ENCODE measurements at places on chromosomes 6 and 20.

- no peak for DNase-seq
Observed at GRCh38 chr6:66849843-66850242, 1142.8 kb upstream of the EYS start.

- DNase-seq: no peak
Observed at GRCh38 chr20:34949120-34949519, 6.5 kb downstream of the GSS start.

DNA sequence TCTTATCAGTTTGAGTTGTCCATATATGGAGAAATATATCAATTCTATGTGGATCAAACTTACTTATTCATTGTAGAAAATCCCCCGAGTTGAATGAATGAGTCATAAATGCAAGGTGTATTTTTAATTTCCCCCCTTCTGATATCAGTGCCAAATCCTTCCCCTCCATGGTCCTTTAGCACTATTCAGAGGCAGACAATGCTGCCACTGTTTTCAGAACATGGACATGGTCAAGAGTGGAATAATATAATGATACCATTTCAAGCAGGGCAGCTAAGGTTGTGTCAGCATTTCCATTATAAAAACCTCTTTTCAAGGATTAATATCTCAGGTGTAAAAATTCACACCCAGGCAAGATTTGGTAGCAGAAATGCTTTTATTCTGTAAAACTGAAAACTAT, 244.0 kb downstream of the FOXC1 start:
- DNase-seq: no peak

DNA sequence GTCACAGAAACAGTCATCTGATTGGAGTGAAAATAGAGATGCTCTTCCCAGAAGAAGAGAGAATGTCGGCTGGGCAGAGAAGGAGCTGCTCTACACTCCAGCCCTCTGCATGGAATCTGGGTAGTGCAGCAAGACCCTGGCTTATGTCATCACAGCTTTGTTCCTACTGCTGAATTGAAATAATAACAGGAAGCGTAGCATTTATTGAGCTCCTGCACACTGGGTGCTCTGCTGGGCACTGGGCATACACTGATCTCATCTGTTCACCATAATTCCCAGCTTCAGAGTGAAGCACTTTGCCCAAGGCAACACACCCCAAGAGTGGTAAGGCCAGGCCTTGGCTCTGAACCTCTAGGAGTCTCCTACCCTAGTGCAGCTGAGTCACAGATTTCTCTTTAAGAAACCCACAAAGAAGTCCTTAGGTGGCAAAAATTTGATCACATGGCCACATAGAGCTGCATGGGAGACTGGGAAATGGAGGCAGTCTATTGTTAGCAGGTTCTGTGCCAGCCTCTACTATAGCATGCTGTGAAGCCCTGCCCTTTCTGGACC, 3.9 kb upstream of the SDCBP2 start:
- DNase-seq: no peak

GRCh38 chr20:25018841-25019240, 26.3 kb upstream of the APMAP start:
- DNase-seq: no peak

GRCh38 chr6:168596344-168596743, 155.4 kb downstream of the SMOC2 start:
- DNase-seq: no peak

GRCh38 chr20:31705598-31706597, 16.8 kb downstream of the BCL2L1 start:
- DNase-seq: no peak

GRCh38 chr6:33317419-33317668, 200 bp downstream of the ZBTB22 start:
- DNase-seq: peak; percentile 64

DNA sequence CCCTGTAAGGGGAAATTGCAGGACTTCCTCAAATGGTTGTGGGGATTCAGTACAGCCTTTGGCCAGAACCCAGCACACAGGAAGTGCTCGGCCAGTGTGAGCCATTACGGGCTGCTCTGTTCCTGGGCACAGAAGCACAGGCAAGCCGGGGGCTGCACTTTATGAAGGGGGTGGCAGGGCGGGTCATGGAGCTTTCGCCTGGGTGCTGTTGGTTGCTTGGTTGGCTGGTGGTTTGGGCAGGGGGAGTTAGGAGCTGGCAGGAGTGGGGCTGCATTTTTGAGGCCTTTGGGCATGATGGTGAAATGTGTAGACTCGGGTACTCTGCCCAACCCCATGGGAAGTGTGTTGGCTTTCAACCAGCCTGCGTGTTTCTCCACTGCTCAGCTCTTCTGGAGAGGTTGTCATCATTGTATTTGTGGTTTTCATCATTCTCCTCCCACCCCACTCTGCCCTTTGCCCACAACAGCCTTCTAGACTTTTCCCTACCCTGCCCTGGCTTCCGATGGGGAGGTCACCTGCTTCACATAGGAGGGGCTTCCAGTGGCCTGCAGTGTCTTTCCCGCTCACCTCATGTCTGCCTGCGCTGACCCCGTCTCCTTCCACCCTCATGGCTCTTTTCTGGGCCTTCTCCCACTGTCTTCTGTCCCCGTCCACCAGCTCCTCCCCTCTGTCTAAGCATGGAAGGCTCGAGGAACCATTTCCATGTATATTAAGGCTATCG, 16.1 kb upstream of the RBM38 start:
- DNase-seq: no peak

DNA sequence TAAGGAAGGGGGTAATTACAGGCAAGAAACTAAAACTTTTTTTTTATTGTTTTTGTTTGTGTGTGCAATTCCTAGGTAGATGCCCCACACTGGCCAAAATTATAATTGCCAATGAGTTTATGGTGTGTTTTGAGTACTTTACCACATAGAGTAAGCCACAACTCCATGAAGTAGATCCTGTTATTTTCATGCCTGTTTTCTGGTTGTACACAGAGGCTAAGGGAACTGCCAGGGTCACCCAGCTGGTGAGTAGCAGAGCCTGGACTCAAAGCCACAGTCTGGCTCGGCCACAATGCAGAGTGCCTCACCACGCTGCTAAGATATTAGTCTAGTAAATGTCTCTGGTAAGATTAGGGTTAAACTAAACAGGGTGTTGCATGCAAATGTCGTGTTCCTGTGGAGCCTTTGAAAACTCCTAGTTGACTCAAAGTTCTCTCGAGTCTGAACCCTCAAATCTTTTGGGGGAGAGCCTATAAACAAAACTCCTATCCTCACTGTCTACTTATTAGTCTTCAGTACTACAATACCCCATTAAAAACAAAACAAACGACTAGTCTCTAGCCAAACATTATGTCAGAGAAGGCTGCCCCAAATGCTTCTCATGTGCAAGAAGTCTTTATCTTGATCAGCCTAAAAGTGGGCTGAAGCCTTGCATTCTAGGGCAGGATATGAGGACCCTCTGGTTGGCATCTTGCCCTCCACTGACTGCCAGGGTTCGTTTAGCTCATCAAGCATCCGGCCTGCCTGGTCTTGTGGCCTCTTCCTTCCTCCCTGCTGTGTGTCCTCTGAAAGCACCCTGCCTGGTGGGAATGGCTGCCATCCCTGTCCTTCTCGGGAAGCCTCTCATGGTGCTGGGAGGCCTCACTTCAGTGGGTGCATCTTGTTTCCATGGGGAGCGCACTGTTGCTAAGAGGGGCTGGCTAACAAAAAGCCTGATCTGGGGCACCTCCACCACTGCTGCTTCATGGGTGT, 4.2 kb downstream of the DUSP22 start:
- DNase-seq: no peak

GRCh38 chr20:46713957-46714834, 4.7 kb downstream of the SLC2A10 start:
- no peak for DNase-seq

DNA sequence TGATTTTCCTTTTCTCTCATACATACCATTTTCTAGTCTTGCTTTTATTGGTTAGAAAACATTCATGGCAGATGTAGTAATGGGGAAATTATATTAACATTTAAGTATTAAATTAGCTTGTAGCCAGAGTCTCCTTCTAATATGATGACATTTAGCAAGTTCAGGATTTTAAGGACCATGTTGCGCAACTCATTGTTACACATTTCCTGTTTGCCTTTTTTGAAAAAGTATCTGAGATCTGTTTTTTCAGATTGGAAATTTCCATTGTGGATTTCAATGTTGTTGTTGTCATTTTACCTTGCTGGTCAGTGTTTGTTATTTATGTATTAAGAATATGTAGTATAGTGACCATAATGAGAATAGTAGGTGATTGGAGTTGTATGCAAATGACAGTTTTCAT, 38.7 kb downstream of the CDKAL1 start:
- no peak for DNase-seq

DNA sequence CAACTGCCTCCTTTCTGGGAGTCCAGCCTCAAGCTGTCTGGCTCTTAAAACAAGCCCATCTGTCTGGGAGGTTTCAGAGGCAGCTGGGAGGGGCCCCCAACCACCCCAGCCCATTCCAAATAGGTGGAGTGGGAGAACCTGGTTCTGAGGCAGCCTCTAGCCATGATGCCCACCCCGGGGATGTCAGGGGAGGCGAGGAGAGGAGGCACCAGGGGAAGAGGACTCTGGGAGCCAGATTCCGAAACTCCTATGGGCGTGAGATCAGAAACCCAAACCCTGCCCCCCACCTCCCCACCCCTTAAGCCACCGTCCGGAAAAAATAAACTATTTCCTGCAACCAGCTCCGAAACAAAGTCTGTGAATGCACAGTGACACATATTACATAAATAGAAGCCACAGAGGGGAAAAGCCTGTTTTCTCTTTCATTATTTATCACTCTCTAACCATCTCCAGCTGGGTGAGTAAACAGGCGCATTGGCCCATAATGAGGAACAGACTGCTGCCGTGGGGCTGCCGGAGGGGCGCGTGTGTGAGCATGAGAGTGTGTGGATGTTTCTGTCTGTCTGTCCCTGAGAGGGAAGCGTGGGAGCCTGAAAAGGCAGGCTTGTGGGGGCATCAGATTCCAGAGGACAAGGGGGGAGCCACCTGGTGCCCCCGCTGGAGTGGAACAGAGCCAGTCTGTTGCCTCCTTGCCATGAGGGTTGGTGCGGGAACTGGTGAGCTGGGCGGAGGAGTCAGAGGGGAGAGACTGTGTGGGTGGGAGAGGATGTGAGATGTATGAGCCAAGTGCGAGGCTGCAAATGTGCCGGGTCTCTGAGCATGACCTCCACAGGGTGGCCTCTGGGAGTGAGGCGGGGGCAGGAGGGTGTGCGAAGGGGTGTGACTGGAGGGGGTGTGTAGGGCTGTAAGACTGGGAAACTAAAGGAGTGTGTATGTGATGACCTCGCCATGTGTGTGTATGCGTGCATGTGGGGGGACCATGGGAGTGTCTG, 14.3 kb upstream of the FOXP4 start:
- DNase-seq: peak; percentile 50

DNA sequence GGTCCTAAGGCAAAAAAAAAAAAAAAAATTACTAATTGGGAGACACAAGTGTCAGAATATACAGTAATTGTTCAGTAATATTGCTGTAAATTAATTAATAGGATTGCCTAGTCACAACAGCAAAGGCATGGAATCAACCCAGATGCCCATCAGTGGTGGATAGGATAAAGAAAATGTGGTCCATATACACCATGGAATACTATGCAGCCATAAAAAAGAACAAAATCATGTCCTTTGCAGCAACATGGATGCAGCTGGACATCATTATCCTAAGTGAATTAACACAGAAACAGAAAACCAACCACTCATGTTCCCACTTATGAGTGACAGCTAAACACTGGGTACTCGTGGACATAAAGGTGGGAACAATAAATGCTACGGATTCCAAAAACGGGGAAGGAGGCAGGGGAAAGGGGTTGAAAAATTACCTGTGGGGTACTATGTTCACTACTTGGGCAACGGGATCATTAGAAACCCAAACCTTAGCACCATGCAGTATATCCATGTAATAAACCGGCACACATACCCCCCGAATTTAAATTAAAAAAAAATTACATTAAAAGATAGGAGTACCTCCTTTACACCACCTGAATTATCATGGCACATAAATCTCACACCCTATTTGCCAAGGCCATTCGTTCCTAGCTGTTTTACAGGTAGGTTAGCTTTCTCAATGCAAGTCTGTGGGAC, 689 bp upstream of the PFDN4 start:
- DNase-seq: no peak

GRCh38 chr6:219019-219570, 73.2 kb upstream of the DUSP22 start:
- no peak for DNase-seq

- no peak for DNase-seq
Observed at GRCh38 chr6:95629551-95629950, 52.2 kb downstream of the MANEA start.

DNA sequence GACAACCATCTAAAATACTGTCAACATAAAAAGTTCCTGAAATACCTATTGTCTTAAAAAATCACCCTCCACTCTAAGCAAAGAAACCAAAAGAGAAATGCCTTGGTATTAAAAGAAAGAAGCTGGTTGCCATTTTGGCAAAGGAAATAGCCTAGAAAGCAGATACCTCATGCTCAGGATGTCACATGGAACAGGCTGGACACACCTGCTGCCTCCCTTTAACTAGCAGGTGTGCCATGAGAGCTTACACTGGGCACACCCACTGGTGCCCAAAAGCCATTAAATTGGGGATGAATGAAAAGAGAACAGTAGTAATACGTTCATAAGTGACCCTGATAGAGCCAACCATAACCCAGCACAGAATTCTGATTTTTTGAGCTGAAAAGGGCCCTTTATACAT, 1.5 kb downstream of the SLC23A2 start:
- DNase-seq: no peak

GRCh38 chr6:7865781-7866180, 44.8 kb downstream of the TXNDC5 start:
- no peak for DNase-seq

GRCh38 chr6:28142446-28142845, 763 bp downstream of the ZKSCAN8 start:
- DNase-seq: no peak

DNA sequence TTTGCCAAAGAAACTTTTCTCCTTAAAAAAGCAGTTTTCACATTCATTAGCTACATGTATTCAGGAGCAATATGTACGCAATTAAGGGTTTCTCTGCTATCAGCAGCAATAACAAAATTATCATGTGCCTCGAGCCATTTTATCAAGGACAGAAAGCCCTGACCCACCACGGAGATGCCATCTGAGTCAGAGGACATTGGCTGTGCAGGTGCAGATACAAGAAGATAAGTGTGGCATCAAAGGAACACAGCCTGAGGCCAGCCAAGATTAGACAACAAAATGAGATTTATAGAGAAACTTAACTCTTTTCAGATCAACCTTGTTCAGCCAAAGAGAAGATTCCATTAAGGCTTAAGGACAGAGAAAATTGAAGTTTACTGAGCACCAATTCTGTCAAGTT, 115.2 kb upstream of the LGSN start:
- DNase-seq: no peak

GRCh38 chr6:106316375-106316766, 9.2 kb downstream of the ATG5 start:
- DNase-seq: no peak

- no peak for DNase-seq
Observed at GRCh38 chr6:135936606-135937005, 85.1 kb downstream of the PDE7B start.

GRCh38 chr6:25277857-25278256, 1.3 kb upstream of the CARMIL1 start:
- no peak for DNase-seq

- DNase-seq: peak; percentile 48
Observed at GRCh38 chr20:43751167-43752050, 24.6 kb upstream of the GTSF1L start.

Data from stimulated activated CD8-positive, alpha-beta memory T cell treated with anti-CD3 and anti-CD28 coated beads, Interleukin-2, amount 100 ng/mL, for 48 hours (primary cell).